ENCODE measurements at places on chromosomes 5 and 9. TPM values are rescaled to one million over a fixed set of nuclear protein-coding genes. Genes with fewer than 3 reads are reported as not detected.
A peak's percentile ranks its signal among the peaks of the same experiment; 100 is the strongest.

GRCh38 chr5:139062910-139063663 lies 135.1 kb downstream of the SIL1 start:
- no peak for DNase-seq

DNA sequence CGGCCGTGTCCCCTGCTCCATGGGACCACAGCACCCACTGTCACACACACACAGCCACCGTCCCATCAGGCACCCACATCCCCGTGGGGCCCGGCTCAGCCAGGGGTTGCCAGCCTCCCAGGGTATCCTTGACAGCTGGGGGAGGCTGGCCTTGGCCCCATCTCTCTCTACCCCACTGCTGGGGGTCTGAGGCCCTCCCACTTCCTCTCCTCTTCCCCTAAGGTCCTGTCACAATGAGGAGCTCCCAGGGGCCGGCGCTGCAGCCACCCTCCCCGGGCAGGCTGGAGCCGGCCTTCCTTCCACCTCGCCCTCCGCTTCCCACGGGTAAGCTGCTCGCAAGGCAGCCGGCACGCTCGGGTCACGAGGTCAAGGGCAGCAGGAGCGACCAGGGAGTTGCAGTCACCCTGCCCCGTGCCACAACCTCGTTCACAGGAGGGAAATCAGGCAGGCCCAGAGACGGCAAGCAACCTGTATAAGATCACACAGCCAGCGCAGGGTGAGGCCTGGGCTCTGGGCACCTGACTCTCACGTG lies 38.6 kb upstream of the NOTCH1 start:
- DNase-seq, result no peak

The ASPN gene
- 0.82 TPM for polyA plus RNA-seq

- DNase-seq, result no peak
These were observed 49.1 kb downstream of the MTMR12 start for GRCh38 chr5:32263684-32264083.

The ROPN1L gene
- 0.38 TPM for polyA plus RNA-seq

DNA sequence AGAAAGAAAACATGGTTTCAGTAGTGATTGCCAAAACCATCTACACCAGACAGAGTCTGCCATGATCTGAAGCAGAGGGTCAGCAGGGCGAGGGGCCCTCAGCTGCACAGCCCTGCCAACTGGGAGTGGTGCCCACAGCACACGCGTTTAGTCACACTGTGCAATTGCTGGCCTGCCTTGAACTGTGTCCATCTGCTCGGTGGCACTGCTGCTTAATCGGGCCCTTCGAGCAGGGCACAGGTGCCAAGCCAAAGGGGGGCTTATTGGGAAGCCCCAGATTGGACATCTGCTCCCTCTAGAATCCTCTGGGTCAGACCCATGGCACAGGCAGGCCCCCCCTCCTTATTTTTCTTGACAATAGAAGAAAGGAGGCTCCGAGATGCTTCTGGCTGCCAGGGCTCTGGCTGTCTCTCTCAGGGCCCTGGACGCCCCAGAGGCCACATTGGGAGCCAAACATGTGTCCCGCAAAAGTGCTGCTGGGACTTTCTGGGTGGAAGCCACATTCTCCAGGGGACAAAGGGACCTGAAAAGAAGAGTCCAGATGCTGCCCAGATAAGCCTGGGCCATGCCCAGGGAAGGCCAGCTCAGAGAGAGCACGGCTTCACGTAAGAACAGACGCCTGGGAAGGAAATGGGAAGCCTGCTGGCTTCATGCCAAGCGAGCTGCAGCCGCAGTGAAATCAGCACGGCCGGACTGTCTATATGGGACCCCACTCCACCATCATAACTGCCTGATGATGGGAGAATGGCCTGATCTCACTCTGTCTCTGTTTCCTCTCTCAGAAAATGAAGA lies 349.2 kb downstream of the GADD45G start:
- DNase-seq, result no peak

The LECT2 gene
- polyA plus RNA-seq, result not detected

The FOXD4L5 gene
- not detected for polyA plus RNA-seq

The SHISAL2B gene
- not detected for polyA plus RNA-seq

DNA sequence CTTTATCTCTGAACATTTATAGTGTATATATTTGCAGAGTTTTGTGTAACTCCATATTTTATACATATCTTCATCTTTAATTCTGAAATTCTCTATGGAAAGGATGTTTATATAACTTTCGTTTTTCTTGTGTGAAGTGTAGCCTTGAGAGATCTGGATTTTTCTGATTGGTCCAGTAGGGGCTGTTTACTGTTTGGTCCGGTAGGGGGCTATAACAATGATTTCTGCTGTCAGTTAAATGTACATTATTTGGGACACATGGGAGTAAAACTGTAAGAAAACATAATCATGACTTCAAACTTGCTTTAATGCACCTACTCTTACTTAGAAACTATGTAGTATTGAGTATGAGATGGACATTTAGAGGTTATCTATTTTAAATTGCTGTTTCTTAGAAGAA lies 527.1 kb upstream of the ARRDC3 start:
- DNase-seq, result no peak

GRCh38 chr9:74036549-74037231 lies 460.4 kb upstream of the RORB start:
- no peak for DNase-seq

DNA sequence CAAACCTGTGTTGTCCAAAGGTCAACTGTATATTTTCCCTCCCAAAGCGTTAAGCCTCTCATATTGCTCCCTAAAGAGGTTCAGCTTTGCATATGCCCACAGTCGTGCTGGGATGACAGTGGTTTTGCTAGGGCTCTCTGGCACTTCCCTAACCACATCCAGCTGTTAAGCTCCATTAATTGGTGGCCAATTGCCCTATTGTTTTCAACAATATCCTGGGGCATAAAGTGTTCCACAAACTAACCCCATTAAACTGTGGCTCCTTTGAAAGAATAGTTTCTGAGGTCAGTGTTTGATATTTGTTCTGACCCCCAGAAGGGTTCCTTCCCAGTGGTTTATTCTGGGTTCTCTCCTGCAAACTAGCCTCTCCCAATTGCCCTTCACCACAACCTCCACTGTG lies 194.5 kb downstream of the HSD17B3 start:
- no peak for DNase-seq

DNA sequence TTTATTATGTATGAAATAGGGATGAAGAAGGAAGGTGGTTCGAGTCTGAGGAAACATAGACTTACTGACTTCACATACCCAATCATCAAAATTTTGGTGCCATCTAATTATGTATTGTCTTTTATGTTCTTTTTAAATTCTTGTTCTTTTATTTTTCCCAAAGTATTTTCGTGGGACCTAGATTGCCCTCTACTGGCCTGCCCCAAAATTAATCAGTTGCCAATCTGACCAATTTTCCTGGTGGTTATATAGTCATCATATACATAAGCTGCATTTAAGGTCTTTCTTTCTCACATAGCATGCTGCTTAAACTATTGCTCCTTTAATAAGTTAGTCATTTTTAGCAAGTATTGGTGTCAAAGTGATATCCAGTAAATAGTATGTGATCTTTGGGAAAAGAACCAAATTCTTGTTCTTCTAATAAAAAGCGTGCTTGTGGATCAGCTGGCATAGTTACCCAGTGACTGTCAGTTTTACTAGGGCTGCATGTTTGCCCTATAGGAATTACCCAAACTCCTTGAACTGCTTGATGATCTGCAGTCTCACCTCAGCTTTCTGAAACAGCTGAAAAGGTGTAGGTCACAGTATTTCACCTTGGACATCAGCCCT lies 223.5 kb downstream of the SH3GL2 start:
- DNase-seq, result no peak

DNA sequence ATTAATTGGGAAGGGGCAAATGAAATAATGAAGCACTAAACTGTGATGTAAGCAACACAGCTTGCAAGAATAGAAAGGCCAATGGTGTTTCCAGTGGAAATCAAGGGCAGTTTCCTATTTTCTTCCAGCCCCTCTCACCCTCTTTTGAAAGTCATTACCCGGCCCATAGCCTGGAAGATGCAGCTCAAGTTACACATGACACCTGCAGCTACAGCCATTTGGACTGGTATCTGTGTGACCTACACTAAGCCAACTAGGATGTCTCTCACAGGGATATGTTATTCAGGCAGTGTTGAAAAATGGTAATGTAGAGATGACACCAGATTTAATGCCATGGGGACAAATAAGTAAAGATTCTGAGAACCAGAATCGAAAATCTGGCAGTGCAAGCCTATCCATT lies 439.4 kb upstream of the ZNF462 start:
- no peak for DNase-seq

- DNase-seq, result no peak
These were observed 10.6 kb downstream of the ERP44 start for GRCh38 chr9:100088202-100088601.

The GDNF gene
- 7.0 TPM for polyA plus RNA-seq

The NIPAL4 gene
- polyA plus RNA-seq, result 0.13 TPM

The CEP120 gene
- polyA plus RNA-seq, result 9.4 TPM

GRCh38 chr5:136466041-136466415 lies 100.7 kb upstream of the TRPC7 start:
- DNase-seq, result no peak

DNA sequence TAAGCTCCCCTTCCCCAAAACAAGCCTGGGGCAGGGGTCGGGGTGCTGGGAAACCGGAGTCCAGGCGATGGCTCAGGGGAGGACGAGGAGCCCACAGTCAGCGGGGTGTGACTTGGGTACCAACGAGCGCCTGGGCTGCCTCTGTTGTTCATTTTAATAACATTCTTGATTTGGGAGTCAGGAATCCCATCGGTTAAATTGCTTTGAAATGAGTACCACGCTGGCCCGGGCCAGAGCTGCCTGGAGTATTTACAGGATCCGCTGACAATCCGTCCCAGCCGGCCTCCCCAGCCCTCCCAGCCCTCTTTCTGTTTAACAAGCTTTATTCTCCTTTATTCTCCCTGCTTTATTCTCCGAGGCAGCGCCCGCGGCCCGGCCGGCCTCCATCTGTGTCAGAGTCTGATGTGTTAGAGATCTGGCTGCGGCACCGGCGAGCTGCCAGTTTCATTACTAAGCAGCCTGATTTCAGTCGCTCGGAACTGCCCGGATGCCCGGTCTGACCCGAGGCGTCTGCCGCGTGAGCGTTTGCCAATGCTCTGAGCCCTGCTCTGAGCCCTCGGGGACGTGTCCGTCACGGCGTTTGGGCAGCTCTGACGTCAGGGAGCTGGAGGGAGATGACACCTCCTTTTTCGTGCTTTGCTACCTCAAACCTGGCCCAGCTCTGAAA lies 16.5 kb upstream of the QRFP start:
- peak; percentile 87 for DNase-seq

DNA sequence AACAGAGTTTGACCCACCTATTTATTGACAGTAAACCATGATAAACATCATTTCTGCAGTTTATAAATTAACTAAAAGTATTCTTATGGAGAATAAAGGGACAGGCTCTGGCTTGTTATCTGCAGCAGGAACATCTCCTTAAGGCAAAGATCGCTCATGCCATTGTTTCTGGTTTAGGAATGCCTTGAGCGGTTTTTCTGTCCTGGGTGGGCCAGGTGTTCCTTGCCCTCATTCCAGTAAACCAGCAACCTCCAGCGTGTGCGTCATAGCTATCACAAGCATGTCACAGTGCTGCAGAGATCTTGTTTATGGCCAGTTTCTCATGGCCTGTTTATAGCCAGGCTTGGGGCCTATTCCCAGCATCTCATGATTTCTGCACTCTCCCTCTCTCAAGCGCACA lies 521.7 kb downstream of the HINT1 start:
- no peak for DNase-seq

DNA sequence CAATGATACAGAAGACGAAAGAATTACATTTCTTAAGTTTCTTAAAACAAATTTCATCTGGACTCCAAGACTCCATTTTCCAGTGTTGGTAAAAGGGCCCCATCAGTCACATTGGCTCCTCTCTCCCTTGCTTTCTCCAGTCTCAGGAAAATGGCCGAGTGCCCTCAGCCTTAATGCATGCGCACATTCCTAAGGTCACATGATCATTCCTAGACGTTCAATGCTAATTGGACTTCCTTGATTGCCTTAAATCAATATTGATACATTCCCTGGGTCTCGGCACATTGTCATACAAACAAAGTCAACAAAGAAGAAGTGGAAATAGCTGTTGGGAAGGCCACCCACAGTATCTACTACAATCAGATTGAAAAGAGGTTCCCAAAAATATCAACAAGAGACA lies 413.6 kb upstream of the GRAMD2B start:
- no peak for DNase-seq

- DNase-seq, result peak; percentile 55
These were observed 1.8 kb downstream of the KLF4 start for GRCh38 chr9:107487521-107488374.

- peak; percentile 31 for DNase-seq
These were observed 641 bp downstream of the ATP6V1G1 start for GRCh38 chr9:114588210-114588609.

DNA sequence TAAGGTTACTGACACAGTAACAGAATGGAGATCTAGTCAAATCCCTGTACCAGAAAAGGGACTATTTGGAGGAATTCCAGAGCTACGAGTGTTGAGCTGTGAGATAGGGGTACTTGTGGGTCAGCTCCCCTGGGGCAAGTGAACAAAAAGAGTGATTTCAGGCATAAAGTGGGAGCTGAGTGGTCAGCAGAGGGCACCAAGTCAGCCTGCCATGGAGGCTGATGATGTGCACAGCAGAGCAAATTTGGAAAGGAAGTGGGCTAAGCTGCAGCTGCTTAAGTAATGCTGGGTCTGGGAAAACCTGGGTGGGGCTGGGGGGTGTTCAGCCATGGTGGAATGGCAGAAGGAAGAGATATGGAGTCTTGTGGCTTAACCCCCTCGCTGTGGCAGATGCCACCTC lies 327.9 kb downstream of the NTRK2 start:
- no peak for DNase-seq

DNA sequence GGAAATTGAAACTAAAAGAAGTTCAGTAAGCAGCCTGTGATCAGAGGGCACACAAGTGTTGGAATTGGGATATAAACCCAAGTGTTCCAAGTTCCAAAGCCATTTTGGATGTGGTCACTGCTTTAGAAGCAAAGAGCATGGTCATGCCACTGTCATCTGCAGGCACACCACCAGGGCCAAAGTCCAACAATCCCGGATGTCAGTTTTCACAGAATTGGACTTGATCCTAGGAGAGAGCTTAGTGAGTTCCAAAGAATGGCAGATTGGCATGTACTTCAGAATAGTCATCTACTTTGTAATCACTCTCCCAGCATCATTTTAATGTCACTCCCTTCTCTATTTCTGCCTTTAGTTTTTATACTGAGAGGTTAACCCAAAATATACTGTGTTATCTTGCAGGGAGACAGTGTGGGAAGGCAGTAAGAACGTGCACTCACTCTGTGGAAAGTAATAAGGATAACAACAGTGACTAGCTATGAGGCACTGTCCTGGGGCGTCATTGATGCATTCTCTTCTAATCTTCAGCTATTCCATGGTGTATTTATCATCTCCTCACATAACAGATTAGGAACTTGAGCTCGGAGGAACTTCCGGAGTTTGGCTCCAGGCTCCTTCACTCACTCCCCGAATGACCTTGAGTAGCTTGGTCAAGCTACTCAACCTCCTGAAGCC lies 388.0 kb downstream of the ACTL7B start:
- peak; percentile 58 for DNase-seq

DNA sequence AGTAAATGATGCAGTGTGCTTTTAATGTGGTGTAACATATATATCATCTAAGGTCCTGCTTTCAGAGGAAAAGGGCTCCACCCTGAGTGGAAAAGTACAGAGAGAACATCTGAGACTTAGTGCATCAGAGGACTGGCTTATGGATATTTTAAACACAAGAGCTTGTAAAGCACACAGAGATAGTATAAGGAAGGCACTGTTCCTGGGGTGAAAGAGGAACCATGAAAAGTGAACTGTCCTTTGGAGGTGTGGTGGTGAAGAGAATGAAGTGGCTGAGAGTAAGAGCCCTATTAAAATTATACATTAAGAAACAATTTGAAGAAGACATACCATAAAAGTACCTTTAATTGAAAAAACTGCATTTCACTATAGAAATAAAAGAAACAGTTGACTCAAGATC lies 68.9 kb downstream of the CSF2 start:
- DNase-seq, result no peak
